NCI-H69 (cell line): ENCODE measurements at places on chromosomes 12 and 14.
A peak's percentile ranks its signal among the peaks of the same experiment; 100 is the strongest.

GRCh38 chr12:124617615-124618014 is 50.2 kb upstream of the NCOR2 start:
- DNase-seq = peak; percentile 90

DNA sequence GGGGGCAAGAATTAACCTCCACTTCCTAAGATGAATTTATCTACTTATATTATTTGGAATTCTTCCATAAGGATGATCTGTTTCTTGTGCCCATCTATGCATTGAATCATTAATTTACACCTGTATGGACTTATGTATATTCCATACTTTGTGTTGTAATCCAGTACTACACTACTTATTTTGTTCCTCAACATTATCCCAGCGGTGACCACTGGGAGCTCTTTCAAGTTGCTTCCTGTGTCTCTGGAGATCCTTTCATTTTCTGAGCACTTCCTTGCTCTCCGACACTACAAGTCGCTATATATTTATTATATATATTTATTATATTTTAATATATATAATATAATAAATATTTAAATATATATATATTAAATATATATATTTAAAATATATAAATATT is 54.9 kb upstream of the SCN8A start:
- DNase-seq = peak; percentile 64

GRCh38 chr12:115207216-115207915 is 523.4 kb upstream of the TBX3 start:
- no peak for DNase-seq

DNA sequence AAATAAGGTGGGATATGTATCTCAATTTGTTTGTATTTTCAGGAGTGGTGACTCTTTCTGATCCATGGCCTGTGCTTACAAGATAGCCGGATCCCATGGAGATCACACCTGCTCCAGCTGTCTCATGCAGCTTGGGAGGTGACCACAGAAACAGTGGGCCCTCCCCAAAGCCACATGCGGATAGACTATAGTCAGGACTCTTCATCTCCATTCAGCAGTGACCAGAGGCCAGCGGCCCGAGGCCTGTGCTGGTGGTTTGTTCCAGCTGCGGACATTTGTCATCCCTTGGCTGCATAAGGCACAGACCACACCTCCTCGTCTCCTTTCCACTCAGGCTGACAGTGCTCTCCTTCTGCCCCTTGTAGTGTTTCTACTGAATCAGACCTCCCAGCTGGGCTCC is 14.7 kb upstream of the WNT5B start:
- no peak for DNase-seq

- no peak for DNase-seq
Measured at GRCh38 chr12:27824126-27824842, 44.2 kb upstream of the MANSC4 start.

DNA sequence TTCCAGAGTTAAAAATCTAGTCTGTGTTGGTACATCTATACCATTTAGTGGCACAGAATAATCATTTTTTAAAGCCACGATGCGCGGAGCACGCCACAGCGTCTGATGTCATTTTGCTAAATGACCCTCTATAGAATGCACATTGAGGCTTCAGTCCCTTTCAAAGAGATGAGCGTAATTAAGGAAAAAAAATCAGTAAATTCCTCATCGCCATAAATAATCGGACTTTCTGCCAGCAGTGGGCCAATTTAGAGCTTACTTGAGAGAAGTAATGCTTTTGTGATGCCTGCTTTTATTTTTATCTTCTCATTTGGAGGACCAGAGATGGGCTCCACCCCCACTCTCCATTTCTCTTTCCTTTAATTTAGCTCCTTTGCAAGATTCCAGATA is 4.0 kb downstream of the ASCL1 start:
- DNase-seq = peak; percentile 81

DNA sequence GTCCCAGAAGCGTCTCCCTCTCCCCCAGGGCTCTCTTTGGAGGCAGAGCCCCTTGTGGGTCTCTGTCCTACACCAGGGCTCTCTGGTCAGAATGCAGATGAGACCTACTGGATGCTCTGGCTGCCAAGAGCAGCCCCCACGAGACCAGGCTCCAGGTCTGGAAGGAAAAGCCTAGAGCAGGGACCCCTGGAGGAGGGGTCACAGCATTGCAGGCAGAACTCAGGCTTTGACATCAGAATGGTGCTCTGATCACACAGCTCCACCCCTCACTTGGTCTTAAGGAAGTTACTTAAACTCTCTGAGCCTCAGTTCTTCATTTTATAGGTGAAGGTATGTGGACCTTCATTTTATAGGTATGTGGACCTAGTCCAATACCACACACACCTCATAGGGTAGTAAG is 83.1 kb downstream of the ARL6IP4 start:
- DNase-seq = peak; percentile 72

- peak; percentile 76 for DNase-seq
Measured at GRCh38 chr12:23550753-23551152, 398.7 kb downstream of the SOX5 start.

DNA sequence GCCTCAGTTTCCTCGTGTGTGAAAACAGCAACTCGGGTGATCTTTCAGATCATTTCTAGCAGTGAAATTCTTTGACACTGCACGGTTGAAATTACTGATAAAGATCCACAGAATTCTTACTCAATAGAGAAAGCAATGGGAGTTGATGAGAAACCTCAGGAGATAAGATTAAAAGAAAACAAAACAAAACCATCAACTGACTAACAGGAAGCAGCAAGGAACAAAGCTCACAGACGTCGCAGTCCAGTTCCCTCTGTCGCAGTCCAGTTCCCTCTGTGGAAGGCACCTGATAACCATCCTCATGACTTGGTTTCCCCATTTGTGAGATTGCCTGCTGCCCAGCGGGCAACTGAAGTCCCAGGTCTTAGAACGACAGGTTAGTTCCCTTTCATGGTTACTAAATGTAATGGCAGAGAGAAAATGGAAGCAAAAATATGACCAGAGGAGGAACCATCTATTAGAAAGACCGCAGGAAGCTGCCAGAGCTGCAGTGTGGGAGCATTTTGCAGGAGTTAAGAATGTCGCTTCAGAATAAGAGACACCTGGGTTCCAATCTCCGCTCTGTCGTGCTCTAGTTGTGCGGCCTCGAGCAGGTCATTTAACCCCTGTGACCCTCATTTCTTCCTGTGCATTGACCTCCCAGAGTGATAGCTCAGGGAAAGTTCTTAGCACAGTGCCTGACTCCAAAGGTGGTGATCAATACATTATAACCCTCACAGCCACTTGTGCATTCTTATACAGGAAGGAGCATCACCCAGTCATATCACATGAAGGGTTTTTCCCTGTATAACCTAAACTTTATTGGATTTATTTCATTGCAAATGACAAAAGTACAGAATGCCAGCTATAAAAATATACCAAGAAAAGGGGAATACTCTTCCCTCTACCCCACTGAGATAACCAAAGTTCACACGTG is 5.1 kb upstream of the MED13L start:
- peak; percentile 29 for DNase-seq

GRCh38 chr12:49800421-49801140 is 27.6 kb downstream of the NCKAP5L start:
- no peak for DNase-seq

DNA sequence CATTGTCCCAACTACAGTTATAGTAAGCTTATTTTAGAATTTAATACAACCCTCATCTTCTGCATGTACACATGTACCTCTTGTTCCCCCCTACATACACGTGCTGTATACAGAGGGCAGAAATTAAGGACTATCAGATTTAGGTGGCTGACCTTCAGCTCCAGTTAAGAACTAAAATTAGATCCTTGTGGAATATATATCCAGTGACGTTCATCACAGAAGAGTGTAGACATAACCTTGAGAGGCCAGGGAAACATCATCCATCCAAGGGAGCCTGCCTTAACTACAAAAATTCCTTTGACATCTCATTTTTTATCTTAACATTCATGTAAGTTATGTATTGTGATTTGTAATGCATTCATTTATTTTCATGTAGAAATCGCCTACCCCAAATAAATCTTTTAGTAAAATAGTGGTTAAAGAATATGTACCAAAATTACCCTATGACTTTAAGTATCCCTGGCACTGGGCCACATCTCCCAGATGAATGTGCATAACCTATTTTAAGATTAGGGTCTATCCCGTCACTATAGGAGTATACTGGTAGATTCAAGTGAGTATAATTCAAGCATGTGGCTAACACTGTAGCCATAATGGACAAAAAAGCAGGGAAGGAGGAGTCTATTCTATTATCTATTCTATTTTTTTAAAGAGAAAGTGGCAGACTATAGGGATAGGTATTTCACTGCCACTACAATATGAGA is 27.5 kb downstream of the RIC8B start:
- DNase-seq = no peak

DNA sequence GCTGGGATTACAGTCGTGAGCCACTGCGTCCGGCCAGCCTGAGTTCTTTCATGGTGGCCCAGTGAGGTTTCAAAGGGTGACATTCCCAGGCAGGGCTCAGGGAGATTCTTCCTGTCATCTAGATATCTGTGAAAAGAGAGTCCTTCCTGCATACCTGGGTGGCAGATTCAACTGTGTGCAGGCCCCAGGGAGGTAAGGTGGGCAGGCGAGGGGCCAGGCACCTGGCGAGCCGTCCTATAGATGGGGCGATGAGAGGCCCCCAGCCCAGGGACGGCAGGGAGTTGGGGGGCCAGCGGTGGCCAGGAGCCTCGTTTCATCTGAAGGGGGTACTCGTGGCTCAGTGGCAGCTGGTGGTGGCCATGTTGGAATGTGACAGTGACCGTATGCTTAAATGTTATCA is 7.1 kb upstream of the EP400 start:
- DNase-seq = no peak

DNA sequence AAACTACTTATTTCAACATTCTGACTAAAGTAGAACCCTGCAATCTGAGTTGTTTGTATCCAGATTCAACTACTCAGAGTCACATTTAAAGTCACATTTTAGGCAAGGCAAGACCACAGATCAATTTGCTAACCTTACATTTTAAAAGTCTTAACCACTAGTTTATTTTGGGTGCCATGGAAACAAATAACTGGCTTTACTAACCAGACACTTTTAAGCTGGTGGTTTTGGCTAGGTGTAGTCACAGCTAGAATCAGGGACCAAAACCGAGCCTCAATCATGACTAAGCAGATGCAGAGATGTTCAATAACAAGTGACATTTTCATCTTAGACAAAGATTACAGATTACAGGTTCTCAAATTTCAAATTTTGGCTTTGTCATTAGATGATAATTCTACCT is 115.3 kb downstream of the PDE6H start:
- peak; percentile 10 for DNase-seq

DNA sequence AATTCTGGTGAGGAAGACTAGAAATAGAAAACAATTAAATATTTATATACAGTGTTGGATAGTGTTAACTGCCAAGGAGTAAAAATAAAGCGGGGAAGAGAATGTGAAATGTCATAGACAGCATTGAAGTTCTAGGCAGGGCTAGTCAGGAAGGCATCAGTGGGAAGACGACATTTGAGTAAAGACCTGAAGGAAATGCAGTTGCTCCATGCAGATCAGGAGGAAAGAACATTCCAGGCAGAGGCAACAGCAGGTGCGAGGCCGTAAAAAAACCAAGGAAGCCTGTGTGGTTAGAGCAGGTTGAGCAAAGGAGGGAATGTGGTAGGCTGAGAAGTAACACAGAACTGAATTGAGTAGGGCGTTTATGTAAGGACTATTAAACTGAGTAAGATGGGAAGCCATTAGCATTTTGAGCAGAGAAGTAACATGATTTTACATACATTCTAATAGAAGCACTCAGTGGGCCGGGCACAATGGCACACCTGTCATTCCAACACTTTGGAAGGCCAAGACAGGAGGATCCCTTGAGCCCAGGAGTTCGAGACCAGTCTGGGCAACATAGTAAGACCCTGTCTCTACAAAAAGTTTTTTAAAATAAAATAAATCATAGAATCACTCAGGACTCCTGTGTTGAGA is 14.9 kb downstream of the SLC35E3 start:
- DNase-seq = no peak

DNA sequence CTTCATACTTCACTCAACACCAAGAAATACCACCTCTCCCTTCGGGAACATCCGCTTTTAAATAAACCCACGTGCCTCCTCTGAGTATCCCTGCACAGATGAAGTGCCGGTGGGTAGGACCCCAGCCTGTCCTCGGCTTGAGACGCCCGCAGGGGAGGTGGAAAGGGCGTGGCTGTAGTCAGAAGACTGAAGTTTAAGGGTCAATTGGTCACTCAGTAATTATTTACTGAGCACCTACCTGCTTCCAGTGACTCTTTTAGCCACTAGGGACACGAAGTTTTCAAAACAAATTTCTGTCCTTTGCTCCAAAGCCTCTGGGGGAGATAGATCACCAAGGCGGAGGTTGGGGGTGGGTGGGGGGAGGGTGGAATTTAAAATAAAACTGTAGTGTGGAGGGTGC is 309.4 kb downstream of the VRK1 start:
- no peak for DNase-seq

- no peak for DNase-seq
Measured at GRCh38 chr12:51374361-51374760, 16.8 kb downstream of the GALNT6 start.

GRCh38 chr12:64991121-64991611 is 129.9 kb downstream of the WIF1 start:
- no peak for DNase-seq

DNA sequence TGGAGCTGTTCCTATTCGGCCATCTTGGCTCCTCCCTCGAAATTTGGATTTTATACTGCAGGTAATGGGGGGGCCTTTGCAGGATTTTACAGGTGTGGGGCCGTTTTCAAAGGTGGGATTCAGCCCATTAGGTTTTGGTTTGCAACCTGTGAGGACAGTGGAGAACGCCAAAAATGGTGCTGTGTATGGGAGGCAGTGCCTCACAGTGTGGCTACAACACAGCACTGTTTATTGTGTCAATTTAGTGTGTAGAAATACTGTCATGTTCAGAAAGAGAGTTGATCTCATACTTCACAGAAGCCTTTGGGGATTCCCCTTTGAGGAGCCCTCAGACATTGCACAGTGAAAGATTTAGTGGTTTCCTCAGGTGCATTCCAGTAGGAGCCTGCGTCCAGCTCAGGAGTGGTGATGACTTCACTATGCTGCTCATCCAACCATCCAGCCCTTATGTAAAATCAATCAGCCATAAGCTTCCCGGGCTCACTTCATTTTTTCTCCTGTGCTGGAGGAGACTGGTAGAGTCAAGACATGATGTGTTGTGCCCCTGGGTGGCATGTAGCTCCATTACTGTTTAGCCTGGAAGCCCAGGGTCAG is 92.7 kb upstream of the PRMT8 start:
- DNase-seq = no peak

DNA sequence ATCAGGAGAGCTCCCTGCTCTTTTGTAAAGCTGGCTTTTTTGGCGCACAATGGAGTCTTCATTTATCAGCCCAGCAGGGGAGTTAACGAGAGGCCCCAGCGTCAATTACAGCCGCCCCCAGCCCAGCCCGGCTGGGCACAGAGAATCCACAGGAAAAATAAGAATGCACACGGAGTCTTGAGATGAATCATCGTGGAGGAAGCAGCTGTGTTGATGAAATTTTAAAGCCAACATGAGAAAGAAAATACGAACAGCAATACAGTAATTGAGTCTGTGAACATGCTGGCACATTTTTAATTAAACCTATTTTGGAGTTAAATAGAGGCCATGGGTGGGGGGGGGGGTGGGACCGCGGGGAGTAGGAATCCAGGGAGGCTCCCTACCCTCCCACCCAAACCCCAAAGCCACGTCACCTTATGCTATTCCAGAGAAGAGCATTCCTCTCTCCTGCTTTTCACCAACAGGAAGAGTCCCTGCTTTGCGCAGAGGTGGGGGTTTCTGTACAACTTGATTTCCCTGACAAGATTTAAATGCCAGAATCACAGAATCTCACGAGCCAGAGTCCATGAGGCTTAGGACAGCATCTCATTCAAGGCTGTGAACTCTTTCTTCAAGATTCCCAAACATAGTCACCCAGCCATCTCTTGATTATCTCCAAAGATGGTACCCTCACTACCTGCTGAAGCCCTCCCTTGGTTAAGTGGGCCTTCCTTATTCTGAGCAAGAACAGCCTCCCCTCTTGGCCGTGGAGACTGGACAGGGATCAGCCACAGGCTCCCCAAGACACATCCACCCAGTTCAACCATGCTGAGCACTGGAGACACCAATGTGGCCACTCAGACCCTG is 50.3 kb downstream of the CCNK start:
- DNase-seq = peak; percentile 91
